ENCODE measurements at places on chromosomes 3 and 15.
A peak's percentile ranks its signal among the peaks of the same experiment; 100 is the strongest.

GRCh38 chr3:66863205-66864111, 134.6 kb upstream of the KBTBD8 start:
- DNase-seq, result no peak

DNA sequence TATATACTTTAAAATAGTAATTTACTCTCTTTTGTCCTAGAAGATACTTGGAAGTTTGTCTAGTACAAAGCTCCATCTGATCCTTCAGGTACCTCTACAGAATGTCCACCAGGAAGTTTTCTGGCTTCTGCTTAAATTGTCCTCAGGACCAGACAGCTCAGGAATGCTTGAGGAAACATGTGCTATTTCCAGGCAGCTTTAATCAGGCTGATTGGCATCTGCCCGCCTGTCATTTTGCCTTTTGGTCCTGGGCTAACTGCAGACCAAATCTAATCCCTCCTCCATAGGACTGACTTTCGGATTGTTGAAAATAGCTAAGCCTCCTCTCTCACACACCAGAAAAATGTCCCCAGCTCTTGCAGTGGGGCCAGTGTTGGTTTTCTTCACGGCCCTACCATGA, 113.4 kb upstream of the RGMA start:
- DNase-seq, result no peak

GRCh38 chr3:183650554-183650953, 15.1 kb downstream of the KLHL24 start:
- no peak for DNase-seq

DNA sequence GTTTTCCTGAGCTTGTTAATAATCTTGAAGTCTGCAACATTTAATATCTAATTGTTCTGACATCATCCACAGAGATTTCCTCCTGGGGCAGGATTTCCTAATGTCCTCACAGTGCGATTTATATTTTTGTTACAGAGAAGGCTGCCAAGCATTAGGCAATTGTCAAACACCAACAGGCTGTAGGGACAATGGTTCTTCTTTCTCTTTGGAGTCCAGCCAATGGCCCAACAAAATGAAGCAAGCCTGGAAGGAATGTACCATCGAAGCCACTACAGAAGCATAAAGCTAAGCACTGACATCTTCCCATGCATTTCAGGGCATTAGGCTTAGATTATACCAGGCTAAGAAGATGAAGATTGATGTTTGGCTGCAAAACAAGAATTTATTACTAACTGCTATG, 173.0 kb upstream of the FRMD4B start:
- DNase-seq, result no peak

DNA sequence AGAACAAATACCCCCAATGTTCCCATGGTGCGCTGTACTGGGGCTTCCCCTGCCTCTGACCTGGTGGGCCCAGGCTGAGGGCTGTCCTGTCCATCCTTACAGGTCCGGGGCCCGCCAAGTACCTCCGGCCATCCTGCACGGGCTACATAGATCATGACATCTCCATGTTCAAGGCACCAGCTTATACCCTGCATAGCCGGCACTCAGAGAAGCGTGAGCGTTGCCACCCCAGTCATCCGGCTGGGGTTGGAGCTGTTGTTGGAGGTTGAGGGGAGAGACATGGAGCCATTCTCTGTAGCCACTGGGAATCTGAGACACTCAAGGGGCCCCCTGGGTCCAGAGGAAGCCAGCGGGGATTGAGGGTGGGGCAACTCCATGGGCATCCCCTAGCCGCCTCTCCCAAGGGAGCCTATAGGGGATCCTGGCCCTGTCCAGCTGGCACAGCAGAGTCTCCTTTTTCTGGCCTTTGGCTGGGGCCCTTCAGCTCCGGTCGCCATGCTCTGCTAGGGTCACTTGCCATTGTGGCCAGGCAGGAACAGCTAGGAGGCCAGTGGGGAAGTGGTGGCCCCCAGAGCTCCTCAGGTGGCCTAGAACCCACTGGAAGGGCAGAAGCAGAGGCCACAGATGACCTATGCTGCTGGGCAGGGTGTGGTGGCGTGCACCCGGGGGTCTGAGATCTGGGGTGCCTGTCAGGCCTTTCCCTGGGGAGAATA, 12.5 kb upstream of the CSPG4 start:
- no peak for DNase-seq

- DNase-seq, result no peak
Observed at GRCh38 chr3:10709110-10709781, 106.8 kb upstream of the SLC6A11 start.

GRCh38 chr3:161905520-161906132, 409.0 kb downstream of the OTOL1 start:
- no peak for DNase-seq

DNA sequence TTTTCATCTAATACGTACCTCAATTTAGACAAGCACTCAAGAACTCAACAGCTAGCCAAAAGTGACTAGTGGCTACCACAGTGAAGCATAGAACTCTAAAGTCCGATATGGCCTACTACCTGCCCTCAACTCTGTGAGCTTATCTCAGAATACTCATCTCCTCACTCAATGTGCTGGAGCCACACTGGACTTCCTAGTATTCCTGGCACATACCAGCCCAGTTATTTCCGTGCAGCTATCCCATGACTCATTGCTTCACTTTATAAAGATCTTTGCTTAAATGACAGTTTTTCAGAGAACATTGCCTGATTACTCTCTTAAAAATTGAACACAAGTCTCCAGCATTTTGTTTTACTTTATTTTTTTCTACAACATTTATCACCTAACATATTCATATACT, 524.7 kb downstream of the PYDC2 start:
- no peak for DNase-seq

DNA sequence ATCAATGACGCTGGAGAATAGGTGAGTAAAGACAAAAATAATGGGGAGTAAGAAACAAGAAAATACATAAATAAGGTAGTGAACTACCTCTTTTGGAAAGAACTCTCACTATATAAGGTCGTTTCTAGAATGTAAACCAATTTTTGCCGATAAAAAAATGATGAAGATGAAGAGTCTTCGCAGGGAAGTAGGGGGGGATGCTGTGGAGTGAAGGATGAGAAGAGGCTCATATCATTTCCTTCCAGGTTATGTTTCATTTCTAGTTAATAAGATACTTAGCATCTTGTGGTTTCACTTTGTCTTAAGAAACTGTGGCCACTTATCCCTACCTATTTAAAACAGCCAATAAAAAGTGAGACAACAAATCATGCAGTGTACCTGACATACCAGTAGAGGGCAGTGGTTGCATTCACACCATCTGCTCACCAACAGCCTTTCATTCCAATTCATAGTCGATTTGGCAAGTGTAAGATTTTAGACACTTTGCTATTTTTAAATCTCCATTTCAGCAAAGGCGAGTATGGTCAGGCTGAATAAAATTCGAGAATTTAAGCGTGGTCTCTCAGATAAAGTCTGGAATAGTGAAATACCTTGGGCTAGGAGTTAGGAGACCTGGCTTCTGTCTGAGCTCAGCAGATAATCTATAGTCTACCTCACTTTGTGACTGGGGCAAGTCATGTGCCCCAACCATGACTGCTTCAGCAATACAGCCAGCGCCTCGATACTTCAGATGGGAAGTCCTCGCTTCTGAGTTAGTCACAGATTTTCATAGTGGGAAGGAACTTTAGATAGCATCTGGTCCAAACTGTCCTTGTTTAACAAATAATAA, 28.9 kb upstream of the ICE2 start:
- DNase-seq, result peak; percentile 40

- DNase-seq, result no peak
Observed at GRCh38 chr15:35616498-35617271, 70.7 kb upstream of the DPH6 start.

GRCh38 chr15:88022716-88023115, 233.8 kb downstream of the NTRK3 start:
- no peak for DNase-seq

DNA sequence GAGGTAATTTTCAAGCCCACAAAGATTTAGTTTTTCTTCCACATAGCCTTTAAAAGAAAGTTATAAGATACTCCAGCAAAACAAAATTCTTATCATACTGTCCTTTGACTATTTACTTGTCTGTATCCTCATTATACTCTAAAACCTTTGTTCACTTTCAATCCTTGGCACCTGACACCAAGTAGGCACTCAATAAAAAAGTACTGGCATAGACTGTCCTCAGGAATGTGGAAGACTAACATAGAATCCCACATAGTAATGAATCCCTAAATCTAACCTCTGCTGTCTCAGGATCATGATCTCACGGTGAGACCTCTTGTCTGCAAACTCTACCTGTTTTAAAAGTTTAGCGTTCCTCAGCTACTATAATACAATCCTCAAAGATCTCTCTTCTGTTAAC, 21.6 kb downstream of the PHC3 start:
- no peak for DNase-seq

DNA sequence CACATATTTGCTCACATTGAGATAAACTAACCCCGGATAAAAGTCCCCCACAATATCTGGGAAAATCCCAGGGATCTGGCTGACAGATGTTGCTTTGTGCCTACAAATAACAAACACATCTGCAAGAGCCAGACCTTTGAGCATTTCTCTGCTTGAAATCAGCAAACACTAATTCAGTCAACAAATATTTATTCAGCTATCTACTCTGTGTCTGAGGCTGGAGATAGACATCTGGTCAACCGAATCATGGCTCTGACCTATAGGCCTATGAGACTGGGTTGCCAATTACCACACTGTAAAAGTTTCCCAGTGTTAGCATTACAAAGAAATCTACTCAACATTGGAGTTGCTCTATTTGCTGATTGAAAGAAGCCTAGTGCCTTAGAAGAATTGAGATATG, 201.1 kb upstream of the CADPS start:
- DNase-seq, result no peak

- DNase-seq, result no peak
Observed at GRCh38 chr15:23095796-23096195, 40.8 kb downstream of the GOLGA6L1 start.

DNA sequence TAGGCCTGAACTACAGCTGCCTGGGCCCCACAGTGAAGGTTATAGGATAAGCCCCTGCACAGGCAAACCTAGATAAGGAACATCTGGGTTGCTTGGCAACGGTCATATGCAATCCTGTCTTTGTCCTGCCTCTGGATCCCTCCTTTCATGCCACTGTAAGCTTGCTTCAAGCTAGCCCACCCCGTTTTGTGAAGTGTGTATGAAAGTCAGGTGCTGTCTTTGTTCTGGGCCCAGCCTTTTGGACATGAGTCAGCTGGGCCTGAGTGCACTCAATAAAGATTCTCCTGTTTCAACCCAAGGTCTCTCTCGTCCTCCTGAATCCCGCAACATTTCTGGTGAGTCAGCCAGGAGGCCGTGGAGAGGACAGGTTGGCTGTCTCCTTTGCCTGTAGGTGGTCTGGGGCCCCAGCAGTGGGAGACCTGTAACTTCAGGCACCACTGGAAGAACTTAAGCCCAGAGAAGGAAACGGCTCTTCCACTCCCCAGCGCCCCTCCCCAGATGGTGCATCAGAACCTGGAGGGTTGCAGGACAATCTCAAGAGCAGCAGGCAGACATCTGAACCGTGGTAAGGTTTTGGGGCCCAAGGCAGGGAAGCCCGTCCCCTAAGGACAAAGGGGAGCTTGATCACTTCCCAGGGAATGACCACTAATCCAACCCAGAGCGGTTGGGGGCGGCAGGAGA, 8.3 kb upstream of the SLC9C1 start:
- DNase-seq, result peak; percentile 15

- DNase-seq, result no peak
Observed at GRCh38 chr3:184602372-184603150, 41.0 kb downstream of the EPHB3 start.

GRCh38 chr3:29914861-29915524, 634.1 kb downstream of the RBMS3 start:
- no peak for DNase-seq

GRCh38 chr3:156847752-156848448, 21.7 kb downstream of the LEKR1 start:
- no peak for DNase-seq

DNA sequence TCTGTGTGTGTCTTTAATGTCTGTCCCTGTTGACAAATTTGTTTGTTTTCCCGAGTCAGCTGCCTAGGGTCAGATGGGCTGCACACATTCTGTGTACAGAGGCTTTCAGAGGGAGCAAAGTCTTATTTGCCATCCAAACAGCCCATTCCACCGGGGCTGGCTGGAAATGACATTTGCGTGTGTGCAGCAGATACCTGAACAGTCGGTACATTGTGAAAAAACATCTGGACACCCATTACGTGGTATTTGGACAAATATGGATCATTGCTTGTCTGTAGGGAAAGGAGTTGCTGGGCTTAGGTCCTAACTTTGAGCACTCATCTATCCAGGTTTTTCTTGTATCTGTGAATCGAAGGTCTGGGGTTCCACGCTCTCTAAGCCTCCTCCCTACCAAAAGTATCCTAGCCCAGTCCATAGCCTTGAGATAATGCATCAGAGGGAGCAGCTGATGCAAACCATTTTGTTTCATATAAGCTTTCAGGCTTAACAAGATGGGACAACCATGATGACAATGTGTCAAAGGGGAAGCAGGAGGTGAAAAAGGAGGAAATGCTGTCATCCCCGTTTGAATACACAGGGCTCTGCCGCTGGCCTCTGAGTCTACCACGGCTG, 22.2 kb upstream of the CMTM8 start:
- DNase-seq, result no peak

DNA sequence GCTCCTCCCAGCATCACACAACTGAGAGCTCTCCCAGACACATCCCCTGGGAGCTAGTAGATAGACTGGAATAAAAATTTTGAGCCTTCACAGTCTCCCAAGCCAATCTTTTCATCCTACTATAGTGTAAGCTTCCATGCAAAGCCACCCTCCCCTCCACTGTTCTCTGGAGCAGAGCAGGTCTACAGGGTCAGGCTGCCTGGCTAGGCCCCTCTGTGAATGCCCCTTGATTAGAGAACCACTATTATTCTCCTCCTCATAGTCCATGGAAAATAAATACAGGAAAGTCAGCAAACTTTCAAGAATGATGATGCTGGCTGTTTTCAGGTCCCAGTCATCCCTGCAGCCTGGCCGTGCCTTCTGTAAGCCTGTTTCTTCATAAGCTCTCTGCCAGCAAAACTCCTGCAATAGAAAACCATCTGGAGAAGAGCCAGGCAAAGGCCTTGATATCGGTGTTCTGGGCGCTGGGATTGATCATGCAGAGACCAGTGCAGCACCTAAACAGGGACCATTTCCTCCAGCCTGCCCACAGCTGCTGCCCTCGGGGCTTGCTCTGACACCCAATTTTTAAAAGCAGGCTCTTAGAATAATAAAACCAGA, 51.7 kb downstream of the CRYGS start:
- no peak for DNase-seq

DNA sequence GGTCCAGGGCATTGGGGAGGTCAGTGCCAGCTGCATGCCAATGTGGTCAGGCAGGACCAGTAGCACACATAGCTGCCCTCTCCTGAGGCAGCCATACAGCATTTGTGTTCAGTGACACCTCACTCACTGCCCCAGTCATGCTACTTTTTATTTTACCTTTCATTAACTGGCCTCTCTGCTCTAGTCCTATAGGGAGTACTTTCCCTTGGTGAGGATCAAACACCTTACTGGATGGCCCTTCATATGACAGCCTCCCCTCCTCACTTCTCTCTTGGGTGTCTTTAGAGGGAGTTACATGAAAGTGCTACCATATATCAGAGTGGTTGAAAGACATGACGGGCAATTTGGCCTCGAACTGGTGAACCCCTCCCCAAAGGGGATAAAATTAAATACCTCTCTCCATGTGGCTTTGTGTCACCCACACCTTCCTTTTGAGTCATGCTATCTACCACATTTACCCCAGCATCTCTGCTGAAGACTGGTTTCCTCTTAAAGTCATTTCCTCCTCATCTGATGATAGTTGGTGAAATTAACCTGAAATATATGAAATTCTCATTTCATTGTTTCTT, 17.6 kb downstream of the RLBP1 start:
- DNase-seq, result no peak

- DNase-seq, result peak; percentile 40
Observed at GRCh38 chr3:38454178-38454883, 641 bp downstream of the ACVR2B start.

All from endothelial cell (in vitro differentiated cells).